ENCODE measurements at places on chromosomes 7 and 10.

- DNase-seq: no peak
Observed at GRCh38 chr7:76513817-76514799, 3.8 kb downstream of the UPK3B start.

DNA sequence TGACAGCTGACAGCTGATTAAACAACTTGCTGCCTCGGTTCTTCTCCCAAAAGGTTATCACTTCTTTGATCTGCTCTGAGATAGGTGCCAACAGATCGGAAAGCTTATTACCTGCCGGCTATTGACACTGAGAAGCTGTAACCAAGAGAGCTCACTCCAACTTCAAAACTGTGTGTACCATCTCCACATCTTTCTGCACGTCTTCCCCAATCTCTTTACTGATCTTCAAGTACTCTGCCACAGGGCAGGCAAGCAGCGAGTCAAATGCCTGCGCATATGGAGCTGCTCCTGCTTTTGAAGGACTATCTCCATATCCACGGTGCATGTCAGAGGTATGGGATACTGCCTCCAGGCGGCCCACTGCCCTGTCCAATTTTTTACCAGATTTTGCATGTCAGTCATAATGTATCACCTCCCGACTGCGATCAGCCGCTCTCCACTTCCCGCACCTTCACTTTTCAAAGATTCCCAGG, 352 bp upstream of the ZNF485 start:
- DNase-seq: no peak

DNA sequence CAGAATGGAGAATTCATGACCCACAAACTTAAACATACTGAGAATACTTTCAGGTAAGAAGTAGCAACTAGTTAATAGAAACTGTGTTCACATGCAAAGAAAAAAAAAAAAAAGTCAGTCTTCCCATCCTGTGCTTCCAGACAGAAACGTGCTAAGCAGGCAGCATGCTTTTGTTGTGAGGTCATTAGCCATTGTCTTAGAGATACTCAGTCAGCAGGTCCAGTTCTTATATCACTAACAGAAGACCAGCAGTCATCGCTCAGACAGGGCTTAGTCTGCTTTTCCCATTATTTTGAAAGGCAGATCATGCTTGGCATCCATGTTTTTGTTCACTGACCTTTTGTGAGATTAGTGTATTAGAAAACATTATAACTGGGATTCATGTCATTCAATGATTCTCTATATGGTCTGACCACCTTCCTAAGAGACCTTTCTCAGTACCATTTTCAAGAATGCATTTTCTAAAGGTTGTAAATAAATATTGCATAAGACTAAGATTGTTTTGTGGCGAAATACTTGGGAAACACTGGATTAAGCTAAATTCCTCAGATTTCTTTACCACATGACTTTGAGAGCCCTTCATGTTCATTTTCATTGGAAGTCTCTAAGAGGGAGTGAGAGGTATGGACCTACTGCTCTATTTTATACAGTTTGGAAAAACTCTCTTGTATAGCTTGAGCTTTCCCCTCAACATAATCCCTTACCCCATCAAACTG, 45.0 kb upstream of the AGBL3 start:
- no peak for DNase-seq

DNA sequence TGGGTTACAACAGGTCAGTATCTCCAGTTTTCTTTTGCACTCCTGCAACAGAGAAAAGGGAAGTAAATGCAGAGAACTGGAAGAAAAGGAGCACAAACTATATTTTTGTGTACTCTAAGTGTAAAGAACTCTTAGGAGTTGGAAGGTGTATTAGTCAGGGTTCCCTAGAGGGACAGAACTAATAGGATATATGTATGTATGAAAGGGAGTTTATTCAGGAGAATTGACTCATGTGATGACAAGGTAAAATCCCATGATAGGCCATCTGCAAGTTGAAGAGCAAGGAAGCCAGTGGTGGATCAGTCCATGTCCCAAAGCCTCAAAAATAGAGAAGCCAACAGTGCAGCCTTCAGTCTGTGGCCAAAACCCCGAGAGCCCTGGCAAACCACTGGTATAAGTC, 22.6 kb upstream of the RAB18 start:
- DNase-seq: no peak

DNA sequence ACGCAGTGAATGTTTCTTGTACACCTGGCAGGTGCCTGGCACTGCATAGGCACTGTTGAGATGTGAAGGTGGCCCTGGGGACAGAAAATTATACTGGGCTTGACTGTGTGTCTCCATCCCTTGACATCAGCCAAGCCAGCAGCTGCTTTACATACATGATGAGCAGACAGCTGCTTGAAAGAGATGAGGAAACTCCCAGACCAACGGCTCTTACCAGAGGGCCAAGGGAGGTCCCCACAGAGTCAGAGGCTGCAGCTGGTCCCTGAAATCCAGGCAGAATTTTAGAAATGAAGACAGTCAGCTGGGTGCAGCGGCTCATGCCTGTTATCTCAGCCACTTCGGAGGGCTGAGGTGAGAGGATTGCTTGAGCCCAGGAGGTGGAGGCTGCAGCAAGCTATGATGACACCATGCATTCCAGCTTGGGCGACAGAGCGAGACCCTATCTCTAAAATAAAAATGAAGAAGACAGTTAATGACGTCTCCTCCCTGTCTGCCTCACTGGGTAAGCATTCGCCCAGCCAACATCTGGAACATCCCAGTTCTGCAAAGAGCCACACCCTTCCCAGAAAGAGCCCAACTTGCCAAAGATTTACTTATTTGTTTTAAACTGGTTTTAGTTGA, 17.6 kb downstream of the LIMK1 start:
- no peak for DNase-seq

- DNase-seq: no peak
Observed at GRCh38 chr7:107712025-107712424, 31.9 kb upstream of the CBLL1 start.

GRCh38 chr7:87316097-87316700, 29.3 kb upstream of the CROT start:
- DNase-seq: no peak

- DNase-seq: no peak
Observed at GRCh38 chr7:32072397-32072796, 2.2 kb upstream of the PDE1C start.

DNA sequence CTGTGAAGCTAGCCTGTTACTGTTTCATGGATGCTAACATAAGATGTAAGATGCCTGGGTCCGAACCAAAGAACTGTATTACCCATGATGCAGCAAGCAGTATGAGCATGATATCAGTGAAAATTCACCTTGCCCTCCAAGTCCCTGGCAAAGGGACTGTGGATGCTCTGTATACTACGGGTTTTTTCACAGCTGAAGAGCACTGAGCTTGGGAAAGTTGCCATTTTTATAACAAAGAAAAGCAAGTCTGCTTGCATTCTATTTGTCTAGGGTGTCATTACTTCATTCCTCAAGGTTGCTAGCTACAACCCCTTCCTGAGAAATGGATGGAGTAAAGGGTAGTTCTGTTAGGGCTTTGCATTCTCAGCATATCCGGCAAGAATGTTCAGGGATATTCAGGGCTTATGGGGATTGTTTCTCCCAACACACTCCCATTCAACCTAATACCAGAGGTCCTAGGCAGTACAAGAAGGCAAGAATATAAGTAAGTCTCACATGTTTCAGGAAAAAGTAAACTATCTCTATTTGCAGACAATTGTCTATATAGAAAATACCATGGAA, 5.1 kb upstream of the GPR22 start:
- DNase-seq: no peak

DNA sequence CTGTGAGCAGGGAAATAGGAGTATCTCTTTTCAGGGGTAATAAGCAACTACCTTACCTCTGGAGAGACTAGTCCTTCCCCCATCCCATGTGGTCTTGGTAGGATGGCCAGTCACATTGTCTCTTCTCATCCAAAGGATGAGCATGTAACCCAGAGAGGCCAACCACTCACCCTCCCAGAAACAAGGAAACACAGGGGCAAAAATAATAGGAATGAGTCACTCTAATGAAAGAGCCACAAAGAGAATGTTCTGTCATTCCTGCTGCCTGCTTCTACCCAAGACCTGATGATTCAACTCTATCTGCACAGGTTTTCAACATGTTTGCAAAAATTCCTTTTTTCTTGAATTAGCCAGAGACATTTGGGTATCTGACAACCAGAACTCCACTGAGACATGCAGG, 99.3 kb upstream of the NFE2L3 start:
- no peak for DNase-seq

DNA sequence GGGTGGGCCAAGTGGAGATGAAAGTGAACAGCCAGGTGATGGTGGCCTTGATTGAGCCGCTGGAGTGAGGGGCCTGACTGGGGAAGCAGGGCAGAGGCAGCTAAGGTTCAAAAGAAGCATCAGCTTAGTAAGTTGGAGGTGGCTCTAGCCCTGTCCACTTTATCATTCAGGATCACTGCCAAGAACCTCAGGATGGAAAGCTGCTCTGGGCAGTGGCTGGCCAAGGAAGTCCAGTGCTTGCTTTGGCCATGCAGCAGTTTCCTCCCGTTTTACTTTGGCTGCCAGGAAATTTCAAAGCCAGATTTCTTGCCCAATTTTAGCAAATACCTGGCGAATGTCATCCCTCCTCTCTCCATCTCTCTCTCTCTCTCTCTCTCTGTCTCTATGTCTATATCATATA, 384.9 kb downstream of the PLXNA4 start:
- no peak for DNase-seq

DNA sequence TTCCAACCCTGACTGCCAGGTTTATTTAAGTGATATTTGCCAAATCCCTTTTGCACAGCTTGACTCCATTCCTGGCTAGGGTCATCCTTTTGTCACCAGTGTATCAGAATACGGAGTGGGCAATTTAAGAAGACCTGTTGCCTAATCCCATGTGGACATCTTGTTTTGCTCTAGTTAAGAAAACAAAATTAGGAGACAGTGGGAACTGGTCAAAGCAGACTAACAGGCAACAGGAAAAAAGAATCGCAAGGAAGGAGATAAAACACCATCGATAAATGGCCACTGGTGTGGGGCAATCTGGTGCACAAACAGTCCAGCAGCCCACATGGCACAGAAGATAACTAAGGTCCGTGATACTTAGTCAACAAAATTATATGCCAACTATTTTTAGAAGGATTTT, 21.4 kb downstream of the KDM7A start:
- no peak for DNase-seq

GRCh38 chr10:43854007-43854406, 205.3 kb upstream of the ZNF32 start:
- DNase-seq: no peak

- no peak for DNase-seq
Observed at GRCh38 chr10:95236068-95236903, 42.2 kb downstream of the ACSM6 start.

DNA sequence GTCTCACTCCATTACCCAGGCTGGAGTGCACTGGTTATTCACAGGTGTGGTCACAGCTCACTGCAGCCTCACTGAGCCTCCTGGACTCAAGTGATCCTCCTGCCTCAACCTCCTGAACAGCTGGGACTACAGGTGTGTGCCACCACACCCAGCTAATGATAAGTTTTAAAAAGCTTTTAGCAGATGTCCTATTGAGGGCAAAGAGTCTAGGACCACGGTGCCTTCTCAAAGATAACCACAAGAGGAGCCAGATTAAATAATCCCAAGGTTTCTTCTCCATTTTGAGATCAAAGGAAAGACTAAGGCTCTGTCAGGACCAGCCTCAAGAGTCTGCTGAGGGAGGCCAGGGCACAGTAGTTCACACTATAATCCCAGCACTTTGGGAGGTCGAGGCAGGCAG, 4.7 kb downstream of the ATP5MF start:
- DNase-seq: no peak

DNA sequence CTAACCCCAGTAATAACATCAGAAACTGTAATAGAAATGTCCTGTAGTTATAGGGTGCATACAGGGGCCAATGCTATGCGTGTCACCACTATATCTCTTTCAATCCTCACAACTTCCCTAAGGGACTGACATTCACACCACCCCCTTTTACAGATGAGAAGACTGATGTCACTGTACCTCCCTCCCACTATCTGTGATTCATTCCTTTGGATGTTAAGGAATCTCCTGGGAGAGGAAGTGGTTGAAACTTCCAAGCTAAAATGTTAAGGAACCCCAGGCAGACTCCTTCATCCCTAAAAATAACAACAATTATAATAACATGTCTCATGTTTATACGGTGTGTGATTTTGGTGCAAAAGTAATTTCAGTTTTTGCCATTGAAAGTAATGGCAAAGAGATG, 5.4 kb downstream of the COL13A1 start:
- no peak for DNase-seq

DNA sequence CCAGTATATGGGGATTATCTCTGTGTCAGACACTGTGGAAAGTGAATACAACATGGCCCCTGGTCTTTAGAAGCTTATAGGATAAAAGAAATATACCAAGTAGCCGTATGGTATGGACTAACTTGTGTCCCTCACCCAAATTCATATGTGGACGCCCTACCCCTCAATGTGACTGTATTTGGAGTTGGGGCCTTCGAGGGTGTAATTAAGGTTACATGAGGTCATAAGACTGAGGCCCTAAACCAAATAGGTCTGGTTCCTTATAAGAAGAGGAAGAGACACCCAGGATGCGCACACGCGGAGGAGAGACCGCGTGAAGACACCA, 36.3 kb downstream of the ASB13 start:
- no peak for DNase-seq

- no peak for DNase-seq
Observed at GRCh38 chr7:53521638-53522184, 486.3 kb downstream of the POM121L12 start.

GRCh38 chr10:3868271-3868664, 83.3 kb upstream of the KLF6 start:
- DNase-seq: no peak

DNA sequence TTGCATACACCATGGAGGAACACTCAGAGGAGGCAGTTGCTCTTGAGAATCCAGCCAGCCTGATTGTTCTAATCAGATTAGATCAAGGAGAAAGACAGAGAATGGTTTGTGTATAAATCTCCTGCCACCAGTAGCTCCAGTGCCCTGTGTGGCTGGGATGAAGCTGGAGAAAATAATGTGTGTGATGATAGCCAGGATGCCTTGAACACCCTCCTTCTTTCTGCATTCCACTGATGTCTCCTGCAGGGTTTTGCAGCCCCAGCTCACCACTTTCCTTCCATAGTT, 614.7 kb upstream of the FOXK1 start:
- no peak for DNase-seq

GRCh38 chr7:100015232-100016214, at the start of gene ZKSCAN1:
TSS of gene ZKSCAN1 (plus strand) at chr7:100015596. CDS start at chr7:100023507, 7,911 bp downstream.
- DNase-seq: peak; percentile 77

- no peak for DNase-seq
Observed at GRCh38 chr7:74284781-74285259, 4.4 kb upstream of the CLIP2 start.

GRCh38 chr7:131103997-131104396, 223.7 kb upstream of the MKLN1 start:
- DNase-seq: no peak

GRCh38 chr10:127435246-127435645, 113.9 kb upstream of the NPS start:
- no peak for DNase-seq

GRCh38 chr10:64537928-64538327, 1016.7 kb downstream of the REEP3 start:
- no peak for DNase-seq

- DNase-seq: no peak
Observed at GRCh38 chr10:107496594-107496993, 332.1 kb upstream of the SORCS1 start.
